Activated CD4-positive, alpha-beta T cell treated with anti-CD3 and anti-CD28 coated beads, Interleukin-2, Interleukin-6, amounts not matched to agents 100 ng/mL and 50 ng/mL, durations not matched to agents 16 hours and 8 hours (primary cell): ENCODE measurements at places on chromosomes 6 and 20.

- peak; percentile 73 for DNase-seq
These were observed 109.0 kb downstream of the HFE start for GRCh38 chr6:26195924-26196845.

DNA sequence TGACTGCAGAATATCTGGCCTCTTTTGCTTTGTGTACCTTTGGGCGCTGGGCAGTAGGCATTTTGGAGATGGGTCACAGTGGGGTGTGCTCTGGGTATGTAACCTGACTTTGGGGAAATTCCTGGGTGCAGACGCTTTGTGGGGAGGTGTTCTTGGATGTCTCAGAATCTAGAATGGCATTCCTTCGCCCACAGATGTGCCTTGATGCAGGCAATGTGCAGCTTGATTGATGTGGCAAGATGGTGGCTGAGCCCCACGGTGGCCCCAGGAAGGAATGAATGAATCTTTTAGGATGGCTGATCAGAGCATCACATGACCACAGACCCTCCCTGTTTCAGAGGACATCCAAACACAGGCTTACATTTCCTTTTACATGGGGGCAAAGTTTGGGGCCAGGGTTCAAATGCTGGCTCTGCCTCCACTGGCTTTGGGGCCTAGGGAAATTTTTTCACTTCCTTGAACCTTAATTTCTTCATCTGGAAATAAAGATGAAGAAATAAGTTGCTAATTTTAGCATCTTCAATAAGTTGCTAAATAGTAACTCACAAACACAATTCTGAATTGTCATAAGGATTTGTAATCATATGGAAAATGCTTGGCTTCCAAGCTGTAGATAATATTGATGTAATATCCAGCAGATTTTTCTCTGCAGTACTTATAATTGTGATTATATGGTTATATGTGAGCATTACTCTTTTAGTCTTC, 5.6 kb downstream of the PPP1R16B start:
- DNase-seq: no peak

DNA sequence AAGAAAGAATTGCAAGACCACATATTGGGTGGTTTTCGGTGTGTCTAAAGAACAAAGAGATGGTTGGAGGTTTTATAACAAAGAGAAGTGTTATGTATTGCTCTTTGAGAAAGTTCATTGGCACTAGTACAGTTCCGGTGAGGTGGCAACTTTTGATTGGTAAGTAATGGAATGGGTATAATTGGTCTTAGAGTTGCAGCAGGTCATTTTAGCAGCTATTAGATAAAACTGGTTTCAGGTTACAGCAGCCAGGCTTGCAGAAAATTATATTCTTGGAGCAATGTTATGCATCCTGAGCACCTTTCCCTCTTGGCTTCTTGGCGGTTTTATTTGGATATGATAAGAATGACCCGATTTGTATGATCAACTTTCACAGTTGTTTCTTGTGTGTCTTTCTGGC, 12.3 kb upstream of the SSTR4 start:
- DNase-seq: no peak

- peak; percentile 1 for DNase-seq
These were observed 12.3 kb upstream of the DEFB112 start for GRCh38 chr6:50062051-50062450.

DNA sequence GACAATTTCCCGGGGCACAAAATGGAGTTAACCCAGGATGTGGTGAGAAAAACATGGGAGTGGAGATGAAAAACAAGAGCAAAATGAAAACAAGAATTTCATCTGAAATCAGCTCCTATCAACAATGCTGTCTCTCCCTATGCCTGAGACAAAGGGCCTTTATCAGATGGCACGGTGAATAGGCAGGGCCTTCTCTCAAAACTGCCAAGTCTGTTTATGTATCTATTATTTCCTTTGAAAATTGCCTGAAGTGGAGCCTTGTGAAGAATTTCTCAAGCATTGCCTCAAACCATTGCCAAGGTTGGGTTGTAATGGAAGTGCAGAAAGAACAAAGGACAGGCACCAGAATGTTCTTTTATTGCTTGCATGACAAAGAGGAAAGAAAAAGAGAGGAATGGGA, 74.7 kb downstream of the BTBD3 start:
- no peak for DNase-seq

DNA sequence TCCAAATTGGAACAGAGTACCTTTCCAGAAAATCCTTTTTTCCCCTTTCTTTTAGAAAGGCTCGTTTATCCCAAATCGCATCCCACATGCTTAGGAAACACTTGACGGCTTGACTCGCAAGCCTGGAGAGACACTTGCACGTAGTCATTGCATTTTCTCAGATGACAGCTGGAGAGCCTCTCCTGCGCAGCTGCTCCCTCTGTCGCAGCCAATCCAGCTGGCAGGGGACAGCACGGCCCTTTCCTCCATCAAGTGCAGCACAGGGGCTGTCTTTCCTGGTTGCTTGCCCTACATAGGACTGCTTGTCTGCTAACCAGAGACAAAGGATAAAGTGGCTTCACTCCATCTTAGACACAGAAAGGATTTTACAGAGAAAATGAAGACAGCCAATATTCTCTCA, 77.6 kb upstream of the RGS17 start:
- DNase-seq: no peak

DNA sequence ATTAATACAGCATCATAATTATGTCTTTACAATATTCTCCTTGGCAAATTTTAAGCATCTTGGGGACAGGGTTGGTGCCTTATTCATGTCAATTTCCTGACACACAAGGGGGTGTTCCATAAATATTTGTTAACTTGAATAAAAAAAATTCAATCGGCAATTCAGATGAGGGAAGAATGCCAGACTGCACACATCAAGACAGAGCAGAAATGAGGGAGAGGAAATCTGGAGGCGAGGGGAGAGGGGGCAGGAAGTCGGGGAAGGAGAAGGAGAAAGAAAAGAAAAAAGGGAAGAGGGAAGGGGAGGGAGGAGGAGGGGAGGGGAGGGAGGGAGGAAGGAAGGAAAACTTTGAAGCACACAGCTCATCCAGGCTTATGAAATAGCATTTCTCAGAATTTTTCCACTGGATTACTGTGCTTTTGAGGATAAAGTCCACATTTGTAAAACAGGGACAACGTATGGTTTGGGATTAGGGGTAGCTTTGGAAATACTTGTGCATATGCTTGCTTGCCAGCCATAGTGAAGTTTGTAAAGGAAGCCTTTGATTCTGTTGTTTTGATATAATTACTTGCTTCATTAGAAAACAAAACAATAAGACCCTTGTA, 362.1 kb downstream of the SAMD5 start:
- DNase-seq: no peak

GRCh38 chr6:53945765-53946407, 151.1 kb downstream of the LRRC1 start:
- DNase-seq: no peak

DNA sequence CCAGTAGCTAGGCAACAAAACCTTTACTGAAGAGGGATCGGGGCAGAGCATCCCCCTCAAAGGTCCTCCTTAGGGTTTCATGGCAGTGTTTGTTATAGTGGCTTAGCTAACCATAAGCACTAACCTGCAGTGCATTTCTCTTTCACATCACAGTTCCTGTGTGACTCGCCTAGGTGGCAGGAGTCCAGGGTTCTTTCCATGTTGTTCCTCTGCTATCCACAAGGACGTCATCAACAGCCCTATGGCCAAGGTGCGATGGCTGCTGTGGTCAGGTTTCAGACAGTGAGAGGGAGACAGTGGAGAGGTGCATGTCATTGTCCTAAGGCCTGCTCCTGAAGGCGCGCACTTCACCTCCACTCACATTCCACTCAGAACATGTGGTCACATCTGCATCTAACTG, 38.8 kb upstream of the FOXA2 start:
- DNase-seq: no peak

DNA sequence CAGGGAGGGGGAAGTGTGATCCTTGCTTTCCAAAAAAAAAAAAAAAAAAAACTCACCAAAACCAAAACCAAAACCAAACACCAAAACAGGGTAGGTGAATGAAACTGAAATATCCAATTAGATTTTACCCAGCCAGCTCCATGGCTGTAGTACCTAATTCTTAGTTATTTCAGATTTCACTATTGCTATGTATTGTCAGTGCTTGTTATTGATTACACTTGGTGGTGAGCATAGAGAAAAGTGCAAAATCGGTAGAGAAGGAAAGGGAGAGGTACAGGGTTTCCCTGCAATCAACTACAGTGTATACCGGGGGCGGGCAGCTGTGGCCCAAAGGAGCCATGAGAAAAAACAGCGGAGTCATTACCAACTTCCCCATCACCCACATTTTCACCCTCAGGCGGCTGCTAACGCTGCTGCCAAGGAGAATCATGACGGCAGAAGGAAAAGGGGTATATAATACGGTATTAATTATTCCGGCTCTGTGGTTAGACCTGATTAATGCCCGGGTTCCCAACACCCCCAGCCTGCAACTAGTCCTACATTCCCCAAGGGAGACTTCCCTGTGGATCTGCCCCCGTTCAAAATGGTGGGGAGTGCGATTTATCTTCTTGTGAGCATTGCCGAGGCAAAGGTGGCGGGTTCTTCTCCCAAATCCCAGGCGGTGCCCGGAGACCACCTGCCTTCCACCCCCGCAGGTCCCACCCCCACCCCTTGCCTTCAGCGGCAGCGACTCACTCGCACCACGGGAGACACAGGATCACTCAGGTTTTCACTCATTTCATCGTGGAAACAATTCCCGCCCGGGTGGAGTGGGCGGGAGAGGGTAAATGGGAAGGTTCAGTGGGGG, at the start of gene C6orf62:
Gene C6orf62, minus strand, starts transcription at position 30 of the 847 bp plus-strand sequence. CDS start 486 bp downstream, outside the sequence.
- DNase-seq: peak; percentile 68

GRCh38 chr6:136764517-136764993, 27.7 kb downstream of the MAP3K5 start:
- DNase-seq: no peak

GRCh38 chr6:151482290-151482689, 11.5 kb upstream of the CCDC170 start:
- DNase-seq: peak; percentile 35

DNA sequence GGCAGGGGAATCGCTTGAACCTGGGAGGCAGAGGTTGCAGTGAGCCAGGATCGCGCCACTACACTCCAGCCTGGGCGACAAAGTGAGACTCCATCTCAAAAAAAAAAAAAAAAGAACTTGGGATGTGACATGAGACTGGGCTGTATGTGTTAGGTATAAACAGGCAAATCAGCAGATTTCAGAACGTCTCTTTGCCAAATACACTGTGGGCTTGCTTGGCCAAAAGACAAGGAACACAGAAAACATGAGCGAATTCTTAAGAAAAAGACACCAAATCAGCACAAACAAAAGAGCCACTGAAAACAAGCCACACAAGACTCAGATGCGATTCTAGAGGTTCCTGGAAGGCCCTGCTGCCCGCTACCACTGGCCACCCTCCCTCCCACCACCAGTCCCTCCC, 12.5 kb downstream of the ETV7 start:
- DNase-seq: no peak

DNA sequence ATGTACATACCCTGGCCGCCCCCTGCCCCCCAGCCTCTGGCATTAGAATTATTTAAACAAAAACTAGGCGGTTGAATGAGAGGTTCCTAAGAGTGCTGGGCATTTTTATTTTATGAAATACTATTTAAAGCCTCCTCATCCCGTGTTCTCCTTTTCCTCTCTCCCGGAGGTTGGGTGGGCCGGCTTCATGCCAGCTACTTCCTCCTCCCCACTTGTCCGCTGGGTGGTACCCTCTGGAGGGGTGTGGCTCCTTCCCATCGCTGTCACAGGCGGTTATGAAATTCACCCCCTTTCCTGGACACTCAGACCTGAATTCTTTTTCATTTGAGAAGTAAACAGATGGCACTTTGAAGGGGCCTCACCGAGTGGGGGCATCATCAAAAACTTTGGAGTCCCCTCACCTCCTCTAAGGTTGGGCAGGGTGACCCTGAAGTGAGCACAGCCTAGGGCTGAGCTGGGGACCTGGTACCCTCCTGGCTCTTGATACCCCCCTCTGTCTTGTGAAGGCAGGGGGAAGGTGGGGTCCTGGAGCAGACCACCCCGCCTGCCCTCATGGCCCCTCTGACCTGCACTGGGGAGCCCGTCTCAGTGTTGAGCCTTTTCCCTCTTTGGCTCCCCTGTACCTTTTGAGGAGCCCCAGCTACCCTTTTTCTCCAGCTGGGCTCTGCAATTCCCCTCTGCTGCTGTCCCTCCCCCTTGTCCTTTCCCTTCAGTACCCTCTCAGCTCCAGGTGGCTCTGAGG, 7.6 kb downstream of the CDKN1A start:
- DNase-seq: no peak

GRCh38 chr6:53794137-53794719, 577 bp upstream of the LRRC1 start:
- DNase-seq: peak; percentile 57

GRCh38 chr6:111427341-111428116, 55.5 kb downstream of the REV3L start:
- peak; percentile 81 for DNase-seq

GRCh38 chr20:45873409-45874103, 7.5 kb upstream of the ZSWIM1 start:
- DNase-seq: no peak

- DNase-seq: no peak
These were observed 192.5 kb upstream of the MAN1A1 start for GRCh38 chr6:119542037-119542436.

DNA sequence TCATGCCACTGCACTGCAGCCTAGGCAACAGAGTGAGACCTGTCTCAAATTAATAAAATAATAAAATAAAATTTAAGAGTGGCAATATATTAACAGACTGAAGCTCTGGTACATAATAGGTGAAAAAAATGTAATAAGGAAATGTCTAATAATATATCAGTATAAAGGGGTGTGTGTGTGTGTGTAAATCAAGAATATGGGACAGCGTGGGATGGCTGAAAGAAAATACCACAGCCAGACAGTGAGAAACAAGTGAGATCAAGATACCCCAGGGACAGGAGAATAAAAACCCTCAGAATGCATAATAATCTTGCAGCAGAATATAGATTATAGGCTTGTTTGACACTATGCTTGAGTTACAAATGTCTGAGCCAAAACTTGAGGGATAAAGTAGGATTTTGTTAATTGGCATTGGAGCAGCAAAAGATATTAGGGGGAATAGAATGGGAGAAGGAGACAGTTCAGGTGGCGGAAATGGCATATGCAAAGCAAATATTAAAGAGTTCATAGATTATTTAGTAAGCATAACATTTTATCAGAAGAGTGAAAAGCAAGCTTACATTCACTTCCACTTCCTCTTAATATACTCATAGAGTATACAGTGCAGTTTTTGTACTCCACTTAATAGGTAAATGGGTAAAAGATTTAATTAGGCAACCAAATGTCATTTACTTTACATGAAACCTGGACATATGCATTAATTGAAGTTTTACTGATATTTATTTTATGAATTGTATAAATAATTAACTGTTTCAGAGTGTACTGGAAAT, 398.5 kb upstream of the GJE1 start:
- no peak for DNase-seq

GRCh38 chr6:43950731-43951062, 176.6 kb downstream of the MRPL14 start:
- DNase-seq: no peak

GRCh38 chr20:50546729-50547314, 36.6 kb downstream of the PTPN1 start:
- DNase-seq: peak; percentile 54

- DNase-seq: no peak
These were observed 33.9 kb downstream of the ITPR3 start for GRCh38 chr6:33654831-33655554.

DNA sequence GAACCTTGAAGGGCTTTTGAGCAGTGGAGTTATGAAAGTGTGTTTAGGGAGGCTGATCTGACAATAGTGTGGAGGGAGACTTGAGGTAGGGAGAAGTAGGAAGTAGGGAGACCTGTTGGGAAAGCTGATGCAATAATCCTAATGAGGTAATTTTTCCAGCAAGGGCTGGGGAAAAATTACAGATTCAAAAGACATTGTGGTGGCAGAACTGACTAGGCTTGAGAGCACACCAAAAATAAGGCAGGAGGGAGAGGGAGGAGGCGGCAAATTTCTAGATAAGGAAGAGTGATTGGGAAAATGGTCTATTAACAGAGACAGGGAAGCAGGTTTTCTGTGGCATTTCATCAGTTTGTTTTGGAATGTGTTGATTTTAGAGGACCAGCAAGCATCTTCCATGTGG, 5.5 kb downstream of the PRRT1 start:
- DNase-seq: no peak
